ENCODE measurements at places on chromosomes 11 and 22.

DNA sequence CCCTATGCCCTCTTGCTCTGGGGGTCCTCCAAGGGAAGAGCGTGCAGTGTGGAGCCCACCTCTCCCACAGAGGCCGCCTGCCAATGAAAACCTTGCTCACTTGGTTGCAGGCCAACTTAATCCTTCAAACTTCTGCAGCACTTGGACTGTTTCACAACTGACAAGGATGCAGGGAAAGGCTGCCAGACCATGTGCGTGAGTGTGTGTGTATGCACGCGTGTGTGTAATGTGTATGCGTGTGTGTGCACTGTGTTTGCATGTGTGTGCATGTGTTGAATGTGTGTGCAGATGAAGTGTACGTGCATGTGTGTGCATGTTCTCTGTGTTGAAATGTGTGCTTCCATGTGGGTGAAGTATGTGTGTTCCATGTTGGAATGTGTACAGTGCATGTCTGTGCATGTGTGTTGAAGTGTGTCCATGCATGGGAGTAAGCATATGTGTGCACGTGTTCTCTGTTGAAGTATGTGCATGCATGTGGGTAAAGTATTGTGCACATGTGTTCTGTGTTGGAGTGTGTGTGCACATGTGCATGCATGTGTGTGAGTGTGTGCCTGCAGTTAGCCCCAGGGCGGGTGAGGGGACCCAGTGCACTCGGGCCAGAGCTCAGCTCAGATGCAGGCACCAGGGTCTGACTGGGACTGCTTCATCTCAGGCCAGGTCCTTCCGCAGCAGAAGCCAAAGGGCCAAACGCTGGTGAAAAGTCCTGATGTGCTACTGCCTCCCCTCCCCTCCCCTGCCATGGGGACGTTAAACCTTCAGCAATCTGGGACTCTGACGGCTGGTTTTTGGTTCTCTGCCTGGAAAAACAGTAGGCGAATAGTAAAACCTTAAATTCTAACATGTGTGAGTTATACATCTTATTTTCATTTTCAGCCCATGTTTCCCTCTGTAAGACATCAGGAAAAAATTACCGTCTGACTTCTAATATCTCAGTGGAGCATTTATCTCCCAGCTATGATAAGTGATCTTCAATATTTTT is 72.0 kb downstream of the FLI1 start:
- no peak for DNase-seq

- no peak for DNase-seq
These were observed 112.6 kb downstream of the APOL5 start for GRCh38 chr22:35830305-35830704.

DNA sequence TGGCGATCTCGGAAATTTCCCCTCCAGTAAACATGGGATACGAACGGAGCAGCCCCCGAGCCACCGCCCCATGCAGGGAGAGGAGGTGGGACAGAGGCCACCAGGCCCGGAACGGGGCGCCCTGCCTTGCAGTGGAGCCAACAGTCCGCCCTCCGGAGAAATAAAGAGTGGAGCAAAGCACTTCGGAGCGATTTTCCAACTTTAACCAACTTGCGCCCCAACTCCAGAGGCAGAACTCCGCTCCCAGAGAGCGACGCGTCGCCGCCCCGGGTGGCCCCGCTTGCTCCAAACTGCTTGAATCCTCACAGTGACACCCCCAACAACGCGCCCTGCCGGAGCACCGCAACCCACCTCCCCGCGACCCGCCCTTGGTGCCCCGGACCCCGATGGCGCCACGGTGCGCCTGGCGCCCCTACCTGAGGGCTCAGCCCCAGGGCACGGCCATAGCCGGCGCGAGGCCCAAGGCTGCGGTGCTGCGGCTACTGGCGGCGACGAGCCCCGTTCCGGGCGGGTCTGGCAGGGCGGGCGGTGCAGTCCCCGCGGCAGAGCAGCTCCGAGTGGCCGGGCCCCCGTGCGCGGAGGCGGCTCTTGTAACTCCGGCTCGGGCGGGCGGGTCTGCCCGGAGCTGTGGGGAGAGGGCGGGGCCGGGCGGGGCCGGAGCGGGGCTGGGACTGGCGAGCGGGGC is at the start of gene AHNAK:
Gene AHNAK (minus strand): TSS at position 563 of the 685 bp plus-strand sequence. CDS start 10,708 bp downstream, outside the sequence.
- no peak for DNase-seq

GRCh38 chr22:26621663-26622062 is at the start of gene CRYBA4:
Gene CRYBA4, plus strand, starts transcription at chr22:26621963. Its CDS starts 634 bp downstream, at chr22:26622597.
- DNase-seq, result no peak

DNA sequence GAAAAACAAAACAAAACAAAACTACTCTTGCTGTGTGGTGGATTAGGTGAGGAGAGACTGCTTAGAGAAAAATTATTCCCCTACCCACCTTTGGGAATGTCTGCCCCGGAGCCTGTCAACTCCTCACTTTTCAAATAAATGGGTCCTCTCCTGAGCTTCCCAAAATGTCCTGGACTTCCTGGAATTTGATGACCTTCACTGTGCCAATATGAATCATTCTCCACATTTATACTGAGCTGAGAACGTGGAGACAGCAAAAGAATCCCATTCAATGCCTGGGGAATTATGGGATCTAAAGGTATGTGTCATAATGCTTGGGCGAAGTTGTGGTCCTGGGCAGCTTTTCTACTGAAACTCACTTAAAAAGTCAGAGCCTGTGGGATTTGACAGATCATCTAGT is 136.8 kb downstream of the KIF18A start:
- DNase-seq, result no peak

DNA sequence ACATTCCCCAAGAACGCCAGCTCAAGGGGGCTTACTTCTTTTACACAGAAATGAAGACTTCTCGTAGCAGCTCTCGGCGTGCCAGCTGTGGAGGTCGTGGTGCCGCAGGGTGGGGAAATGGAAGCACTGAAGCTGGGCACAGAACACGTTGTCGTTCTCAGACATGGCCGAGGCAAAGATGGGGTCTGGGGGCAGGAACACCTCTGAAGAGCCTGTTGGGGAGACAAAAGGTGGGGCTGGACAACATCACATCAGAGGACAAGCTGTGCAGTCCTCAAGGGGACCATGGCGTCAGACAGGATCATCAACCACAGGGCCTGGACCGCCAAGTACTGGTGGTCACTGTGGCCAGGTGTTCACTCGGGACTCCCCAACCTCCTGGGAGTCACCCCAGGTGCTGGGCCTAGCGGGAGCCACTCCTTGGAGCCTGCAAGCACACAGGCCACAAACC is 65.2 kb downstream of the DGCR2 start:
- no peak for DNase-seq

DNA sequence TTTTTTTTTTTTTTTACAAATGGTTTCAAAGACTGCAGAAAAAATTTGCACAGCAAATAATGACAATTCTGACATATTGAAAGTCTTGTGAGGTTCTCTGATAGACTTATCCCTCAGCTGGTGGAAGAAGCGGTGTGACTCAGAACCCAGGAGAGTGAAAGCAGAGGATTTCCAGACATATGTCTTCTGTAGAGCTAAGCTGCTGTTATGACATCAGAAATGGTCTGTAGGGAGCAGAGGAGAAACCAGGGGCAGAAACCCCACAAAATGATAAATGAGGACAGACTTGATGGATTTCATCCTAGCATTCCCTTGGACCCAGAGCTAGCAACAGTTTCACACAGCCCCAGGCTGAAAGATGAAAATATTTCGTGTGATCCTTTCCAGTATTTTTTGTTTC is 582.6 kb downstream of the METTL15 start:
- DNase-seq, result no peak

DNA sequence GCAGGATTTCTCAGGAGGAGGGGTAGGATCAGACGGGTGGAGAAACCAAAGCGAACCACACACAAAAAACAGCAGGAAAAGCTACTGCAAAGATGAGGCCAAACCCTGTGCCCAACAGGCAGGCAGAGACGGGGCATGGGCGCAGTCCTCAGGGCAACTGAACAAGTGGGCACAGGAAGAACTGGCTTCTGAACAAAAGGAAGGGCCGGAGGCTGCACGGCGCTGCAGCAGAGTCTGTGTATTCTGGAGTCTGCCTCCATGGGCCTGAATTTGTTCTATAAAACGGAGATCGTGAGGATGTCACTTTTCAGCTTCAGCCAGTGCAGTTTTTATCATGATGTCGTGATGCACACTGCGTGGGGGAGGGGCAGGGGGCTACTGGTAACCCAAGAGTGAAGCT is 1026.0 kb downstream of the TBC1D22A start:
- no peak for DNase-seq

DNA sequence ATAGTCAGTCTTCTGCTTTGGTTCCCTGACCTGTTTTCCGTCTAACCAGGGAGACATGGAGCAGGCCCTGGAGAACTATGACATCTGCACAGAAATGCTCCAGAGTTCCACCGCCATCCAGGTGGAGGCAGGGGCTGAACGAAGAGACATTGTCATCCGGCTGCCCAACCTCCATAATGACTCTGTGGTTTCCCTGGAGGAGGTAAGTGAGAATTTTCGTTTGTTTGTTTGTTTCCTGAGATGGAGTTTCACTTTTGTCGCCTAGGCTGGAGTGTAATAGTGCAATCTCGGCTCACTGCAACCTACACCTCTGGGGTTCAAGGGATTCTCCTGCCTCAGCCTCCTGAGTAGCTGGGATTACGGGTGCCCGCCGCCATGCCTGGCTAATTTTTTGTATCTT is 52.9 kb downstream of the CABIN1 start:
- no peak for DNase-seq

GRCh38 chr11:57567515-57568329 is at the start of gene UBE2L6:
Gene UBE2L6, minus strand, starts transcription at chr11:57567672. Its CDS starts 61 bp downstream, at chr11:57567611.
- DNase-seq, result peak; percentile 46

GRCh38 chr22:23862103-23862502 is 4.4 kb downstream of the SLC2A11 start:
- DNase-seq, result peak; percentile 51

GRCh38 chr11:117220999-117221774 is 10.7 kb downstream of the PCSK7 start:
- DNase-seq, result no peak

- no peak for DNase-seq
These were observed 39.5 kb upstream of the CLNS1A start for GRCh38 chr11:77677138-77677537.

- DNase-seq, result no peak
These were observed 174.1 kb downstream of the TTC28 start for GRCh38 chr22:28505416-28506149.

DNA sequence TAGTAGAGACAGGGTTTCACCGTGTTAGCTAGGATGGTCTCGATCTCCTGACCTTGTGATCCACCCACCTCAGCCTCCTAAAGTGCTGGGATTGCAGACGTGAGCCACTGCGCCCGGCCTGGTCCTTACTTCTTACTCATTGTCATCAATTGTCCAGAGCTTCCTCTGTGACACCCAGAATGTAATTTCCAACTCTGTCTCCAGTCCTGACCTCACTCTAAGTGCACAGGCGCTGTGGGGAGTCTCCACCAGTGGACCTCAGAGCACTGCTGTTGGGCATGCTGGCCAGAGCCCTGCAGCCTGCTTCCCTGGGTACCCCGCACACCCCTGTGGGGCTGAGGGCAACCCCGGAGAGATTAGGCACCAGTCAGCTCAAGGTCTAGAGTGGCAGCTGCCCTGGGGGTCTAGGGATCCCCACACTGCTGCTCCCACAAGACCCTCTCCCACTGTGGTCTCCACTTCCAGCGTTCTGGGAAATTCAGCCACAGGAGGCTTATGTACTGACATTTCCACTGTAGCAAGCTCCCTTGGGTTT is 1140.3 kb downstream of the TBC1D22A start:
- DNase-seq, result no peak

GRCh38 chr11:35623621-35624168 is 5.4 kb downstream of the FJX1 start:
- no peak for DNase-seq

DNA sequence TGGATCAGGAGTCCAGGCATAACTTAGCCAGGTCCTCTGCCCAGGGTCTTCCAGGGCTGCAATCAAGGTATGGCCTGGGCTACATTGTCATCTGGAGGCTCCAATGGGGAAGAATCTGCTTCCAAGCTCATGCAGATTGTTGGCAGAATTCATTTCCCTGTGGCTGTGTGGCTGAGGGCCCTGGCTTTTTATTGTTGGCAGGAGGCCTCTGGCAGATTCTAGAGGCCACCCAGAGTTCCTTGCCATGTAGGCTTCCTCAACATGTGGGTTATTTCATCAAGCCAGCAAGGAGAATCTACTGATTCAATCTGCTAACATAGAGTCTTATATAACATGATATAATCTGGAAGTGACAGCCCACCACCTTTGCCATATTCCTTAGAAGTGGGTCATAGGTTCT is 16.4 kb upstream of the EP300 start:
- DNase-seq, result no peak

DNA sequence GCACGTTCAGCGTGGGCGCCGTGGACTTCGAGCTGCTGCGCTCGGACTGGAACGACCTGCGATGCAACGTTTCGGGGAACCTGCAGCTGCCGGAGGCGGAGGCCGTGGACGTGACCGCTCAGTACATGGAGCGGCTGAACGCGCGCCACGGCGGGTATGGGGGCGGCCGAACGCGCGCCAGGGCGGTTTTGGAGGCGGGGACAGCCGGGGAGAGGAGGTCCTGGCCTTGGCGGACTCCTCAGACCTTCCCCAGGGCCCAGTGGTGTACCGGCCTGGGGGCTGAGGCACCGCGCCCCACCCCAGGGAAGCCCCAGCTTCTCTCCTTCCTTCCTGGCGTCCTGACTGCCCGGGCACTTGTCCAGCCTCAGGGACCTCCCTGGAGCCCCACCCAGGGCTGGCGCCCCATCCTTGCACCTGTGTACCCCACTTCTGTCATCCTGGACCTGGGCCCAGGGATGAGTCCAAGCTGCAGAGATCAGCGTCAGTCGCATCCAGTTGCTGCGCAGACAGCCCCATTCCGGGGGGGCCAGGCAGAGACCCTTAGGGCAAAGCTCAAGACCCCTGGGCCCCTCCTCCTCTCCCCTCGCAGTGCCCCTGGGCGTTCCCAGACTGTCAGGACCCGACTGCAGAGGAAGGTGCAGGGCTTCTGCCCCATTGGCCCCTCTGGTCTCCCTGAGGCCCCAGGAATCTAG is 8.0 kb downstream of the B4GALNT4 start:
- DNase-seq, result no peak

DNA sequence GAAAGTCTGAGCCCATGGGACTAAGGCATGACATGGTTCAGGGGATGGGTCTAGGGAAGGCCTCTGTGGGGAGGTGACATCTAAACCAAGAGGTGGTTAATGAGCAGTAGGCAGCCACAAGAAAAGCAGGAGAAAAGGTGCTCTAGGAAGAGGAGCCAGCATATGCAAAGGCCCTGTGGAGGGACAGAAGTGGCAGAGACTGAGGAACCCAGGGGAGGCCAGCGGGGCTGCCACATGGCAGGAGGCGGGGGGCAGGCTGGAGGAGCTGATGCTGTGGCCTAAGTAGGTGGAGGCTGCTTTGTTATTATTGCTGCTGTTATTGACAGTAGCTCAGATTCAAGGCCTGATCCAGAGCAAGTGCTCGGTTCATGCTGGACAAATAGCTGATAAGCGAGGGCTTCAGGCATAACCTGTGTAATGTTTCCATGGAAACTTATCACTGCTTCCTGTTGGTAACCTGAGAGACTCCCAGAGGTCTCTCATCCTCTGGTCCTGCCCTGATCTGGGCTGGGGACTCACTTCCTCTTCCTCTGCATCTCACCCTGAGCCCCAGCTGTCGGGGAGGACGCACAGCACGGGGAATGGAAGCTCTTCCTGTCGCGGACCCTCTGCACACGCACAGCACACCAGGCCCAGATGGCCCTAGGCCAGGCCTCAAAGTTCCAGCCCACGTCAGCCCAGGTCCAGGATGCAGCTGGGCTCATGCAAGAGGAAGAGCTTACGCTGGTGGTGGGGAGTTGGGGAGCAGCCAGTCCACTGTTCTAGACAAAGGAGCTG is 75.2 kb upstream of the TP53I11 start:
- peak; percentile 61 for DNase-seq
